ENCODE measurements at places on chromosomes 7 and 10.

DNA sequence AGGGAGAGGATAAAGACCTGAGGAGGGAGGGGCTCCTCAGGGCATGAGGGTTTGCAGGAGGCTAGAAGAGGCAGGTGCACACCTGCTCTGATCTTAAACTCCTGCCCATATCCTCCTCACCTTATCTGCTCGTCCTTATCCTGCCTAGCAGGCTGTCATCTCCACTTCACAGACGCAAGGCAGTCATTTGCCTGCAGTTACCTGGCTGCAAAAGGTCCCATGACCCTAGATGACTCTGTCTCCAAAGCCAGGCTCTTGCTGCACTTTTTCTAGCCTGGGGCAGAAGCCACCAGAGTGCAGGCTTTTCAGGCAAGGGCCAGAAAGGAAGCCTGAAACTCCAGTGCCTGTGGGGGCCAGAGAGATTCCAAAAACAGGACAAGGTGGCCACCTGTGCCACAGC lies 1.7 kb upstream of the ZNF853 start:
- no peak for DNase-seq

GRCh38 chr7:115731796-115732471 lies 298.6 kb downstream of the TFEC start:
- no peak for DNase-seq

GRCh38 chr7:1342090-1342640 lies 109.5 kb downstream of the UNCX start:
- DNase-seq: no peak

- no peak for DNase-seq
These were observed 197.0 kb downstream of the PLXNA4 start for GRCh38 chr7:132379292-132379691.

DNA sequence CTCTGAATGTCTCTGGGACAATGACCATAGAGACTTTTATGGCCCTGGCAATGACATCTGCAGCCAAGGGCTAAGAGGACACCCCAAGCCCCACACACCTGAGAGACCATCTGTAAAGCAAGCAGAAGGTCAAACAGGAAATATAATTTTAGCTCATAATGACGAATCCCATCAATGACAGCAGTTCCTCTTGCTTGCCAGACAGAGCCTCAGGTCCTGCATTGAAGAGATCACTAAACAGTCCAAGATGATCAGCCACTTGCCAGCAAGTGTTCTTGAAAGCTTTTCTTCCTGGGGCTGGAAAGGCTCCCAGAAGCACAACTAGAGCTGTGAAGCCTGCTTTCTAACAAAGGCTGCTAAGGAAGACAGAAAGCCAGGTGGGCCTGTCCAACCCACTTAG lies 993.7 kb upstream of the AUTS2 start:
- no peak for DNase-seq

DNA sequence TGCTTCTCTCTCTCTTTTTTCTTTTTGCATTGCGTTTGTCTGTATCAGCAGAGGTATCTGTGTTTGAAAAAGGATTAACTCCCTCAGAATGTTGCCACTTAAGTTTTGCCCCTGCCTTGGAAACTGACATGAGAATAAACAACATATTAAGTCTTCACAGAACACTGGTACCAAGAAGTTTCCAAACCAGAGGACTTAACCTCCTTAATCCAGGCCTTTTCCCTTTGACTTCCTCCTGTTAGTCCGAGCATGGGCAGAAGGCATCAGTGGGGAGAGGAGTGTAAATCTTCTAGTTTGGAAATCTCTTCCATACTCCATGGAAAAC lies 681.4 kb downstream of the LRMDA start:
- DNase-seq: no peak

DNA sequence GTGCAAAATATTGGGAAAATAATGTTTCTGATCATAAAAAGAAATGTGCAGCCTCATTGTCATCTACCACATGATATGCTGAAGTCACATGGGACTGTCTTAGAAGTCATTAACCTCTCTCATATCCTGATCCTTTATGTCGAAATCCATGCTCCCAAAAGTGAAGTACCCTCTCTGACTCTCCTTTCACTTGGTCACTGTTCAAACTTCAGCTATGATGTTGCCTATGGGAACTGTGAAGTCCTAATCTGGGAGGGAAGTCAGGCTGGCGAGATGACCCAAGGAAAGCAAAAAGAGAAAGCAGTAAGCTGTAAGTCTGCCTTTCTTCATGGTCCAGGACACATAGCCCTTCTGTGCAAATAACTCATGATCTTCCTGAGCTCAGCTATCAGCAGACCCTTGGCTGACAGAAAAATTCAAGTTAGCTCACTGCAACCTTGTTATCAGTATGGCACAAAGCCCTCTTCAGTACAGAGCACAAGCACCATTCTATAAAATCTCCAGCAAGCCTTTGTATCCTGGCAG lies 29.5 kb downstream of the WASL start:
- DNase-seq: no peak

DNA sequence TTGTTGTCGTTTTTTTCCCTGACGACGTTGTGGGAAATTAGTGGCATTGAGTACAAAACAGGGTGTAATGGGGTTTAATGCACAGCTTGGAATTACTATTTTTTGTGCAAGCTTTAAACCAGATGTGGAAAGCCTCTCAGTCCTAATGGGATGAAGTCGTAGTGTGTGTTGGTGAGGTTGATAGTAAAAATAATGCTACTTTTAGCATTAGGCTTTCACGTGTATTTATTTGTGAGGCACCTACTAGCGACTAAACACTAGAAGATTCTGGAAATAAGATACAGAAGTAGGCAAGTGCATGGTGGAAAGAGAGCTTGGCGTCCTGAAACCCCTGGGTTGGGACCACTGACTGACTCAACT lies 588 bp upstream of the ORC5 start:
- no peak for DNase-seq

DNA sequence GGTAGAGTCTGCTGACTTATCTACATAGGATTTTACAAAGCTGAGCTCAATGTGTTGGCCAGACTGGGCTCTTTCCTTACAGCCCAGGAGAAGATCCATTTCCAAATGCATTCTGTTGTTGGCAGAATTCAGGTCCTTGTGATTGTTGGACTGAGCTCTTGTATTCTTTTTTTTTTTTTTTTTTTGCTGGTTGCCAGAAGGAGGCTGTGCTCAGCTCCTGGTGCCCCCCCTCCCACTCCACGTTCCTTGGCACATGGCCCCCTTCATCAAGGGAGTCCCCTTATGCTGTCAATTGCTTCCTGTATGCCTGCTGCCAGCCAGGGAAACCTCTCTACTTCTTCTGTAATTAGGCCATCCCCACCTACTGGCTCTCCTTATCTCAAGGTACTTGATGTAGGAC lies 518.1 kb upstream of the AKR1E2 start:
- no peak for DNase-seq

DNA sequence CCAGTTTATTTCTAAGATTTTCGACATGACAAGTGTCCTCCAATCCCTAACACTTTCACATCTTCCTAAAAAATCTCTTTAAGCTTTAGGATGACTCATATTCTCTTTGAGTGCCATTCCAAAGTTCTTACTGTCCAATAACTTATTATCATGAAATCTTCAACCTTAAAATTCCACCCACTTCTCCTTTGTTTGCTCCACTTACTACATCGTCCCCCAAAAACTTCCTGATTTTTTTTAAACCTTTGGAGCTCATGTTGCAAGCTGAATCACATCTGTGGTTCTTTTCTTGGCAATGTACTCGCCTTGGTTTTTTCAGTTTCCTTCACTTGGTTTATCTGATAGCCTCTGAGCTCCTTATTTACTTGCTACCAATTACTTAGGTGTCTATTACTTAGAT lies 39.2 kb upstream of the JCAD start:
- no peak for DNase-seq

DNA sequence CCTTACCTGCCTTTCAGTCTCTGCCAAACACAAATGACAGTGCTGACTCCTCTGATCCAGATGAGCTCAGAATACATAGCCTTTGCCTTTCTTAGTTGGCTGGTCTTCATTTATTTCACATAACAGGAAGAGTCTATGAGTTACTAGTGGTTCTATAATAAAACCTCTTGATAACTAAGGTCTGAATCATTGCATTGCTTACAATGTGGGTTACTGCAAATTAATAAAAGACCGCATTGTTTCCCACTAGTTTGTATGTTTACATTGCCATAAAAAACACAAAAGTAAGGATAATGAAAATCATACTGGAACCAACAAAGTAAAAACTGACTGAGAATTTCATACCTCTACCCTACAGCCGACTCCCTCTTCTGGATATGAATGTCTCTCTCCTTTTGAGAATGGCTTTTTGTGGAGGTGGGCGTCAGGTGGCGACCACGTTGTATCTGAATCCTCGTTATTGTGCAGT lies 62.0 kb upstream of the AKR1E2 start:
- no peak for DNase-seq

DNA sequence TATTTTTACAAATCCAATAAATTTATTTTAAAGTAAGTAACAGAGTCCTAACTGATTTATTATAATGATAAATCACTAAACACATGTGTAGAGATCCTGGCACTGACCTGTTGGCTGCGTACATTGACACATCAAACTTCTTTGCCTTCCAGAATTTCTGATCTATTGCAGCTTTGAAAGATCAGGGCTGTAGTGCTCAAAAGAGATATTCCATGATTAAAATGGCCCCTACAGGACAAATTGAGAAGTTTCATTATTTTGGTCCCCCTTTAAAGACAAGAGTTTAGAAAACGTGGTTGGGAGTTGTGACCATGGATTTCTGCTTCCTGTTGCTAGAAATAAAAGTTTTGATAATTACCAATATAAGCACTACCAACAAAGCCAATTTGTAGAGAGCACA lies 87.7 kb upstream of the PDK4 start:
- DNase-seq: no peak

GRCh38 chr7:133059263-133059662 lies 22.6 kb downstream of the CHCHD3 start:
- no peak for DNase-seq

DNA sequence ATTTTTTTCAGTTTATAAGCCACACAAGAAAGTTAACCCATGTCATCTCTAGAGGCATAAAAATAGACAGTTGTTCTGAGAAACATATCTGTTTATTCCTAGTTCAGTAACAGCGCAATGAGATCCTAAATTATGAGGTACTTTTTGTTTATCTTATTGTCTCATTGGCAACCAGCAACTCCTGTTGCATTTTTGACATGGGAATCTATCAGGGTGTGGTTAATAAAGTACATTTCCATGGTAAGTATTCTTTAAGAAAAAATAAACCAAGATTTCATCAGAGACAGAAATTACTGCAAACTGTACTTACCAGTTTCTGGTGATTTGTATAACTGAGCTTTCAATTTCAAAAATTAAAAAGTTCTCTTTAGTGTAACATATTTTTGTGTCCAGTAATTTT lies 9.0 kb downstream of the FAS start:
- DNase-seq: no peak

- no peak for DNase-seq
These were observed 46.1 kb downstream of the TNPO3 start for GRCh38 chr7:129008645-129009414.

DNA sequence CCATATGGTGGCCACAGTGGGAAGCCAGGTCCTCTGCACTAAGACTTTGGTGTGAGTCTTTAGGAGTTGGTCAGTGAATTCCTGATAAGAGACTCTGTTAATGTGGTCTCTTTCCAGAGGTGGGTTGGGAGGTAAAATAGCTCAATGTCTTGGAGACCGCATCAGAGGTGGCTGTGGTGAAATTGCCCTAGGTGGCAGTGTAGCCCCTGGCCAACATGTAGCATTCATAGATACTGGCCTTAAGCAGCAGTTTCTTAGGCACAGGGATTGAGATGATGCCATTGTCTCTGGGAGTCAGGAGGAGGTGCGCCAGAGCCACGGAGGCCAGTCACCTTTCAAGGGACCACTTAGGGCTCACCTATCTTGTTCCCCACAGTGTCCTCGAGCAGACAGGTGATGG lies 202.8 kb downstream of the CREB5 start:
- no peak for DNase-seq

All from GM18507 (cell line).